Colonic mucosa (tissue), 4 donors: ENCODE measurements at places on chromosomes 13 and 19. TPM values are rescaled to one million over a fixed set of nuclear protein-coding genes. Genes with fewer than 3 reads are reported as not detected.
A peak's percentile ranks its signal among the peaks of the same experiment; 100 is the strongest.

- no peaks in the 10 kb centered on the region for H3K27me3 ChIP-seq
- H3K4me1 ChIP-seq: no peaks in the 10 kb centered on the region
- H3K4me3 ChIP-seq: no peak overlapping the region
- no peaks in the 10 kb centered on the region for H3K36me3 ChIP-seq
- DNase-seq: no peak
Measured at GRCh38 chr13:99690426-99691174, 189.3 kb downstream of the TM9SF2 start.

GRCh38 chr13:42875475-42876269 lies 94.3 kb downstream of the FAM216B start:
- H3K4me3 ChIP-seq: no peak overlapping the region
- no peaks in the 10 kb centered on the region for H3K36me3 ChIP-seq
- DNase-seq: no peak
- H3K27me3 ChIP-seq: no peaks in the 10 kb centered on the region

DNA sequence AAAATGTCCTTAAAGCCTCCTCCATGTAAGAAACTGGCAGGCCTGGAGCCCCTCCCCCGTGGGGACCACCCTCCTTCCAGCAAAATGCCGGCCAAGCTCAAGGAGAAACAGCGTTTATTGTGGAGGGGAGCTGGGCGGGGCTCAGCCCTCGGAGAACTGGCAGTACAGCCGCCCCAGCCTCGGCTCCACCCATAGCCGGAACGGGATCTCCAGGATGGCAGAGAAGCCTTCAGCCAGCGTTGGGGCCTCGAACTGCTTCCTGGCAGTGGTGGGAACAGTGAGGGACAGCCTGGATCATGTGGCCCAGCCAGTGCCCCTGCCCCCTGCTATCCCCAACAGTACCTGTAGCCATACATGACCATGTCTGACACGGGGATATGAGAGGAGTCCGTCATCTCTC lies 6.3 kb downstream of the PNKP start:
- H3K27ac ChIP-seq: no peak overlapping the region
- H3K4me1 ChIP-seq: peaks cover 11% of the 10 kb centered on the region
- H3K27me3 ChIP-seq: no peaks in the 10 kb centered on the region
- DNase-seq: no peak

GRCh38 chr19:46926170-46927071 lies 65.6 kb downstream of the ARHGAP35 start:
- H3K4me1 ChIP-seq: peaks cover 22% of the 10 kb centered on the region
- H3K36me3 ChIP-seq: no peaks in the 10 kb centered on the region
- H3K4me3 ChIP-seq: no peak overlapping the region
- H3K27ac ChIP-seq: peak overlapping the region; percentile 74
- no peaks in the 10 kb centered on the region for H3K27me3 ChIP-seq
- DNase-seq: no peak

GRCh38 chr13:106291006-106291405 lies 244.5 kb downstream of the EFNB2 start:
- H3K4me1 ChIP-seq: no peaks in the 10 kb centered on the region
- DNase-seq: no peak
- H3K27me3 ChIP-seq: no peaks in the 10 kb centered on the region
- H3K36me3 ChIP-seq: no peaks in the 10 kb centered on the region
- no peak overlapping the region for H3K4me3 ChIP-seq
- H3K27ac ChIP-seq: no peak overlapping the region

DNA sequence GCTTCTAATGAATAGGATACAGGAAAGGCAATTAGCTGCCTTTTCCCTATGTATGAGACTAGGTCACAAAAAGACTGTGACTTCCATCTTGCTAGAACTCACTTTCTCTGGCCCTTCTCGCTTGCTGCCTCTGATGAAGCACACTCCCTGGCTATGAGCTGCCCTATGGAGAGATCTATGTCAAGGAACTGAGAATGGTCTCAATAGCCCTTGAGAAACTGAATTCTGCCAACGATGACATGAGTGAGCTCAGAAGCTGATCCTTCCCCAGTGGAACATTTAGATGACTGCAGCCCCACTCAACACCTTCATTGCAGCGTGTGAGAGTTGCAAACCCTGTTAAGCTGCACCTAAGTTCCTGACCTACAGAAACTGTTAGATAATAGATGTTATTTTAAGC lies 309.8 kb downstream of the COG6 start:
- H3K27ac ChIP-seq: no peak overlapping the region
- DNase-seq: no peak
- H3K4me1 ChIP-seq: no peaks in the 10 kb centered on the region
- H3K4me3 ChIP-seq: no peak overlapping the region
- no peaks in the 10 kb centered on the region for H3K27me3 ChIP-seq

FUT1 gene
- total RNA-seq: 0.80 TPM
